ENCODE measurements at places on chromosomes 5 and 9. TPM values are rescaled to one million over a fixed set of nuclear protein-coding genes. Genes with fewer than 3 reads are reported as not detected.

TAF11L5 gene
- total RNA-seq, result not detected

SLC6A19 gene
- not detected for total RNA-seq

DNAI1 gene
- not detected for total RNA-seq

DRD1 gene
- total RNA-seq, result 0.57 TPM

GFI1B gene
- total RNA-seq, result 0.30 TPM

ANKRD31 gene
- total RNA-seq, result 0.02 TPM

DAB2 gene
- 45.9 TPM for total RNA-seq

TRAF2 gene
- total RNA-seq, result 13.6 TPM

ZBED3 gene
- 0.64 TPM for total RNA-seq

CDH9 gene
- total RNA-seq, result not detected

PCDHA2 gene
- not detected for total RNA-seq

SPATA31C1 gene
- not detected for total RNA-seq

- DNase-seq, result no peak
These were observed 70.9 kb downstream of the SETX start for GRCh38 chr9:132283863-132284262.

- no peak for DNase-seq
These were observed 12.1 kb downstream of the CXCL14 start for GRCh38 chr5:135566422-135567400.

GRCh38 chr9:126360073-126360472 lies 33.4 kb downstream of the MVB12B start:
- no peak for DNase-seq

- no peak for DNase-seq
These were observed 28.2 kb downstream of the ERCC8 start for GRCh38 chr5:60916646-60917045.

- DNase-seq, result peak; percentile 15
These were observed 127.8 kb upstream of the PHYKPL start for GRCh38 chr5:178360222-178360925.

- no peak for DNase-seq
These were observed 133.6 kb downstream of the NFIB start for GRCh38 chr9:14180093-14180959.

- DNase-seq, result peak; percentile 1
These were observed 462.1 kb upstream of the GRAMD2B start for GRCh38 chr5:125961150-125961549.

DNA sequence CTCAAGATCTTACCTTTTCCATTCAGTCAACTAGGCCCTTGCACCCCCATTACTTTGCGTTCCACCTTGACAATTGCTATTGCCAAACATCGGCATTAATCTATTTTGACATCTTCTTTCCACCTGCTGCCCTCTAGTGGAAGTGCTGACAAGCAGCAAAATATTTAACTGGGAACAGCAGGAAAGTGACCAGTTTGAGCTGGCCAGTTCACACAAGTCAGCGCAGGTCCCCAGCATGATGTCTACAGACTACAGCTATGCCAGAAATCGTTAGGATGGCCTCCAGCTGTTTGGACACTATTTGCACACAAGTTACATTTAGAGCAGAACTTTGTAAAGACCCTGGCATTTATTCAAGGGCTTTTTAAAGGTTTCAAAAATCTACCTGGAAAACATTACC lies 160.1 kb downstream of the GHR start:
- DNase-seq, result peak; percentile 52

GRCh38 chr9:23644326-23644725 lies 181.7 kb downstream of the ELAVL2 start:
- DNase-seq, result peak; percentile 34

- no peak for DNase-seq
These were observed 579 bp downstream of the ADAMTS16 start for GRCh38 chr5:5140479-5141338.

- no peak for DNase-seq
These were observed 49.2 kb upstream of the NREP start for GRCh38 chr5:111806156-111806555.

GRCh38 chr5:56119050-56119449 lies 114.1 kb downstream of the ANKRD55 start:
- DNase-seq, result no peak

DNA sequence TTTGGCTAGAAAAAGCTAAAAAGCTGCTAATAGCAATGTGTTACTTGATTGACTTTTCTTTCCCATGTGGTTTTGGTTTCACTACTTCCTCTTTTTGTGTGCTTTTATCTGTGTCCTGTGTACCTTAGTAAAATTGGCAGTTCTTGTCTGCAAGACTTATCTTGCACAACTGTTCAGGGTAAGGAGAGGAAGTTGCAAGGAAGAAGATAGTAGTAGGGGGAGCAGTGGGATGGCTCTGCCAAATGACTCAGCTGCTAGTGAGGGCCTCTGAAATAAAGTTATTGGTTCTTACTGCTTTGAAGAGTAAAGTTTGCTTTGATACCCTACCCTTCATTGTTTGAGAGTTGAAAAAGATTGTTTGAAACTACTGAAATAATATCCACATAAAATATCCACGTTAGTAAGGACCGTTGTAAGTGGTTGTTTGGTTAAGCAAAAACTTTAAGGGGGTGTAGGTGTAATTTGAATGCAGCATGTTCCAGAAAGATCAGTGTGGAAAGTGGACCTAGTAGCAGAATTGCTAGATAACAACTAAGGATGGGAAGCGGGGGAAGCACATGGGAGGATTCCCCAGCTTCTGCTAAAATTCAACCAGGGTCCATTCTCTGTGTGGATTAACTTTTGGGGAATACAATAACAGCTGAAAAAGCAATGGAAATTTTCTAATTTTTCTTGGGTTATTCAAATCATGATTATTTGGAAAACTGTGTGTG lies 123.5 kb downstream of the SCAMP1 start:
- no peak for DNase-seq

GRCh38 chr5:151156507-151157420 lies 815 bp downstream of the ANXA6 start:
- DNase-seq, result no peak

DNA sequence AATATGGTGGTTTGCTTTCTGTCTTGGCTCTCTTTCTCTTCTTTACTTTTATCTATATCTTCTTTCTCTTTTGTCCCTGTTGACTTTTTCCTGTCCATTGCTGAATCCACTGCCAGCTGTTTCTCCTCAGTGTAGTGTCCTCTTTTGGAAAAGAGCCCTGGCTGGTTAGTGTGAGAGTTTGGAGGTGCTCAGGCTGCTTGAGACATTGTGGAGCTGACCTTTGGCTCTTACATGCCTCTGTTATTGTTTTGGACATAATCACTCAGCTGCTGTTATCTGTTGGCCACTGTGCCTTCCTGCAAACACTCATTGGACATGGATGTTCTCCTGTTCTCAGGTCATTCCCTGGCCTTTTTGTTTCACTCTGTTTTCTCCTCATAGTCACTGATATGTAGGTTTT lies 295.4 kb upstream of the RIOK2 start:
- no peak for DNase-seq

- no peak for DNase-seq
These were observed 62.1 kb downstream of the IL6ST start for GRCh38 chr5:55932700-55933099.

DNA sequence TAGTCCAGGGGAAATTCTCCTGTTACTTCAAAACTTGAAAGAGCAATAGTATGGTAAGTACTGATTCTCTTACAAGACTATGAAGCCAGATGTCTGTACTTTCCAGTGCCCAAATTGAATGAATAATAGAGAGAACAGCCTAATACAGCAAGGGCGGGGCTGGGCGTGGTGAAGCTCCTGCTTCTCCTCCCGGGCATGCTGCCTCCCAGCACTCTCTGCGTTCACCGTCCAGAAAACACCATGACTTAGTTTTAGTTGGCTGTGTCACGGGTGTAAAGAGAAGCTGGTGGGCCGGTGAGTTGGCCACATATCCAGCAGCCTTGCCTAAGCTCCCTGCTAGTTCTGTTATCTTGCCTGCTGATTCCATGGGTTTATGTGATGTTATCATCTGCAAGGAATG lies 40.7 kb upstream of the ADAMTS2 start:
- no peak for DNase-seq

GRCh38 chr9:32581512-32582143 lies 8.7 kb upstream of the NDUFB6 start:
- DNase-seq, result peak; percentile 67

DNA sequence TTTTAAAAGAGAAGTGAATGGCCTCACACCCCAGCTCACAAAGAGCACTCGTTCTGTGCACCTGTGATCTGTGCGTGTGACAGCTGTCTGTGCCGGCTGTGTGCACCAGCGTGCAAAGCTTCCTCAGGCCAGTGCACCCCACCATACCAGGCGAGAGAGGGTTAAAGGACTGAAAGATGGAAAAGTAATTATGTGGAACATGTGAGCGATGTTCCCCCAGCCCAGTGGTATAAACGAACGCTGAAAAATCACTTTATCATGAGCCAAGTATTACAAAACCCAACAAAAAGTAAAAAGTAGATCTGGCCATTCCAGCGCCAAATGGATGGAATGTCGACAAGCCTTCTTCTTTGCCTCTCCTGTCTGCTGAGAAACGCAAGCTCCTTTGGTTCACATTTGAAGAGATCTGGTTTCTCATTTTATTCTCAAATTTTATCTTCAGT lies 53.7 kb downstream of the IPPK start:
- no peak for DNase-seq

DNA sequence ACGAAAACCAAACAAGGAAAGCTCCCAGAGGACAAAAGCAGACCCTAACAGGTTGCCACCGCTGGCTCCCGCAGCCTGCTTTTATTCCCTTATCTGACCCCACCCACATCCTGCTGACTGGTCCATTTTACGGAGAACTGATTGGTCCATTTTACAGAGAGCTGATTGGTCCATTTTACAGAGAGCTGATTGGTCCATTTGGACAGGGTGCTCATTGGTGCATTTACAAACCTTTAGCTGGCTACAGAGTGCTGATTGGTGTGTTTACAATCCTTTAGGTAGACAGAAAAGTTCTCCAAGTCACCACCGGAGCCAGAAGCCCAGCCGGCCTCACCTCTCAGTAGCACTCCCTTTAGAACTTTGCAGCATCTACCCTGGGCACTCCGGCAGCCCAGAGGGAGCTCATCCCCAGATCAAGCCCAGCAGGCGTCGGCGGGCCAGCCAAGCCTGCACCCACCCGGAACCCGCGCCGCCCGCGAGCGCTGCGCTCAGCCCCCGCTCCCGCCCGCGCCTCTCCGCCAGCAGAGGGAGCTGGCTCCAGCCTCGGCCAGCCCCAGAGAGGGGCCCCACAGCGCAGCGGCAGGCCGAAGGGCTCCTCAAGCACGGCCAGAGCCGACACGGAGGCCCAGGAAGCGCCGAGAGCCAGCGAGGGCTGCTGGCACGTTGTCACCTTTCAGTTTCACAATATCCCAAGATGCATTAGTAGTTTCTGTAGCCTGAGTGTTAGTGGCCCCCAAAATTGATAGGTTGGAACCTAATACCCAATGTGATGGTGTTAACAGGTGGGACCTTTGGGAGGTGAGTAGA lies 35.3 kb upstream of the CLPTM1L start:
- no peak for DNase-seq

- DNase-seq, result peak; percentile 93
These were observed 56.7 kb downstream of the VAV2 start for GRCh38 chr9:133935328-133936005.

GRCh38 chr5:56649569-56649968 lies 165.8 kb upstream of the MAP3K1 start:
- DNase-seq, result no peak

GRCh38 chr5:10594591-10595210 lies 30.8 kb downstream of the ANKRD33B start:
- DNase-seq, result peak; percentile 55

- DNase-seq, result no peak
These were observed 398.9 kb upstream of the PTPRD start for GRCh38 chr9:11011696-11012095.

DNA sequence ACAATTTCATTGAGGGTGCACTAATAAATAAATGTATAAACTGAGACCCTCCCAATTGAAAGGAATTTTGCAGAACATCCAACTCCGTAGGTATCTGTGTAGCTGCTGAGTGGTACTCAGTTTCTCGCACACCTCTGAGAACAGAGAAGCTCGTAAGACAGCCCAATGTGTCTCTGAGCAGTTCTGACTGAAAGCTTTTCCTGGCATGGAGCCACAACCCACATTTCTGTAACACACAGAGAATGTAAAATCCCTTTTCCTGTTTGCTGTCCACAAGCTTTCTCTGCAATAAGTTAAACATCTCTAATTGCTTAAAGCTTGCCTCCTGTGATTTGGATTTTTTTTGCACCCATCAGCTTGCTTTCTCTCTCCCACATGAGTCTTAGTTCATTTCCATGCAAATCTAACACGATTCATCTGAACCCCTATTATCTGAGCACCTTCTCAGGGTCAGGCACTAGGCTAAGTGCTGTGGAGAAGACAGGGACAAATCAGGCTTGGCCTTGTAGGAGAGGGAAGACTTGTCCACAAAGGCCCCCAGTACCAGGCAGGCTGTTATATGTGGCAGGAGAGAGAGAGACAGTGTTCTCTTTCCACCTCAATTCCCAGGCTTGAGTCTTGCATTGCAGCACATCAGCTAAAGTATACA lies 44.2 kb upstream of the COL15A1 start:
- DNase-seq, result peak; percentile 86

- no peak for DNase-seq
These were observed 126.5 kb downstream of the MRPL36 start for GRCh38 chr5:1673042-1673677.

GRCh38 chr9:109826559-109826958 lies 46.6 kb downstream of the PALM2AKAP2 start:
- no peak for DNase-seq

DNA sequence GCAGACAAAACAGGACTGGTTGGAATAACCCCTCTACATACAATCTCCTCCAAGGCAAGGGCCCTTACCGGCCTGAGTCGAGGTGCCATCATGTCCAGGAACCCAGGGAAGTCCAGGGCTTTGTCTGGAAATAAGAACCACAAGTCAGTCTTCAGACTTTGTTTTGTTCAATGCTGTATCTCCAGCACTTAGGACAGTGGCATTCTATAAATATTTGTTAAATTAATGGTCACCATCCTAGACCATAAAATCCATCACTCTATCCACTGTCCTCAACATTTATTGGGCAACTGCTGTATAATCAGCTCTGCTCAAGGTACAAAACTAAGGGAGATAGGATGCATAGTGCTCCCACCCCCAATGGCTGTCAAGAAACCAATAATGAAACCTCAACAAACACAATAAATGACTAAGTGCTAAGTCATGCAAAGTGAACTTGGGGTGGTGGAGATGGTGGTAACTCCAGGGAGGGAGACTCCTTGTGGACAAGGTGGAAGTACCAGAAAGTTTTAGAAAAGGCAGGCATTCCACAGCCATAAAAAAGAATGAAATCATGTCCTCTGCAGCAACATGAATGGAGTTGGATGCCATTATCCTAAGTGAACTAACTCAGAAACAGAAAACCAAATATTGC lies 5.0 kb downstream of the RELL2 start:
- peak; percentile 86 for DNase-seq

DNA sequence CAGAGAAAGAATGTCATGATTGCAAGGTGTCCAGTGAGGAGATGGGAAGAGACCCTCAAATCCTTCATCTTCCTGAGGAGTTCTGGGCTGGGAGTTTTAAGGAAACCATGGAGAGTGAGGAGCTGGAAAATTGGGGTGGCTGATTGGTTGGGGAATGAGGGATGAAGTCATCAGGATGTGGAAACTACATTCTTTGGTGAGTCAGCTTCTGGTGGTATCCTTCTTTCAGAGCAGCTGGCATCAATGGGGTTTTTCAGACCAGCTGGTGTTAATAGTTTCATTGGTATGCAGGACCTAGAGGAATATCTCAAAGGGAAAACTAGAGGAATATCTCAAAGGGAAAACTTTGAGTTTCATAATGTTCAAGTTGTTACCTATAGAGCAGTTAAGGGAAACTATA lies 45.2 kb downstream of the RNF180 start:
- DNase-seq, result peak; percentile 74

- DNase-seq, result no peak
These were observed 38.7 kb upstream of the SEMA4D start for GRCh38 chr9:89536600-89536999.

GRCh38 chr5:11563822-11564221 lies 340.4 kb downstream of the CTNND2 start:
- peak; percentile 4 for DNase-seq
